ENCODE measurements at places on chromosomes 3 and 15.

DNA sequence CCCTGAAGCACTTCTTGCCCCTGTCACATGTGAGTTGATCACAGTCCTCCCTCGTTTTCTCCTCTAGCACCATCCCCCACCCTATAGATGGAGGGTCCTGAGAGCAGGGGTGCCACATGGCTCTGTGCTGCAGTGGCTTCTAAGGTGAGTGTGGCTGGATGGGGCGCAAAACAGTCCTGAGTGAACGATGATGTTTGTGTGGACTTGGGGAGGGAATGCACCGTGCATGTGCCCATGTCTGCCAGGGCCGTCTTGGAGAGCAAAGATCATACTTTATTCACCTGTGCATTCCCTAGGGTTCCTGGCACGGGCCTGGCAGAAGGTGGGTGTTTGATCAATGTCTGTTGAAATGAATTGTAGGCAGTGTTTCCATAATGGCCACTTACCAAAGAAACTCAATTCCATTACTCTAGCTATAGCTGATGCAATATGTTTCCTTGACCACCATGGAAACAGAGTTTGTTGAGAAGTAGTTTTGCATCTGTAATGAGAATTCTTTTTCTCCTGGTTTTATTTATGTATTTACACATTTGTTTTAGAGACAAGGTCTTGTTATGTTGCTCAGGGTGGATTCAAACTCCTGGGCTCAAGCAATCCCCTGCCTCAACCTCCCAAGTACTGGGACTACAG is 58.0 kb downstream of the ABTB1 start:
- no peak for DNase-seq

- no peak for DNase-seq
Measured at GRCh38 chr3:150394606-150395005, 13.5 kb upstream of the TSC22D2 start.

DNA sequence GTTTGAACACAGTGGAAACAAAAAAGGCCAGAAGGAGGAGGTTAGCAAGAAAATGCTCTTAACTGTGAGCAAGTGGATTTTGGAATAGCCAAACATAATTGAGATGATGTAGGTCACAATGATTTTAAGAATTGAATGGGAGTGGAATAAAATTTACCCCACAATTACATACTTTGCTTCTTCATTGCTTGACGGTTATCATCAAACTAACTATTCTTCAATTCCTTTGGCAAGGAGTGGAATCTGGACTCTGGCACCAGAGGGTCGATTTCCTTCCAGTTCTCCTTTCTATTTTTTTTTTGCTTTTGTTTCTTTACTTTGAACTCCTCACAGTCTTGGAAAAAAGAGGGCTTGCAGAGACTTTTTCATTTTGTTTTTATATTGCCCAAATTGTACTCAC is 634.5 kb upstream of the TGFBR2 start:
- no peak for DNase-seq

DNA sequence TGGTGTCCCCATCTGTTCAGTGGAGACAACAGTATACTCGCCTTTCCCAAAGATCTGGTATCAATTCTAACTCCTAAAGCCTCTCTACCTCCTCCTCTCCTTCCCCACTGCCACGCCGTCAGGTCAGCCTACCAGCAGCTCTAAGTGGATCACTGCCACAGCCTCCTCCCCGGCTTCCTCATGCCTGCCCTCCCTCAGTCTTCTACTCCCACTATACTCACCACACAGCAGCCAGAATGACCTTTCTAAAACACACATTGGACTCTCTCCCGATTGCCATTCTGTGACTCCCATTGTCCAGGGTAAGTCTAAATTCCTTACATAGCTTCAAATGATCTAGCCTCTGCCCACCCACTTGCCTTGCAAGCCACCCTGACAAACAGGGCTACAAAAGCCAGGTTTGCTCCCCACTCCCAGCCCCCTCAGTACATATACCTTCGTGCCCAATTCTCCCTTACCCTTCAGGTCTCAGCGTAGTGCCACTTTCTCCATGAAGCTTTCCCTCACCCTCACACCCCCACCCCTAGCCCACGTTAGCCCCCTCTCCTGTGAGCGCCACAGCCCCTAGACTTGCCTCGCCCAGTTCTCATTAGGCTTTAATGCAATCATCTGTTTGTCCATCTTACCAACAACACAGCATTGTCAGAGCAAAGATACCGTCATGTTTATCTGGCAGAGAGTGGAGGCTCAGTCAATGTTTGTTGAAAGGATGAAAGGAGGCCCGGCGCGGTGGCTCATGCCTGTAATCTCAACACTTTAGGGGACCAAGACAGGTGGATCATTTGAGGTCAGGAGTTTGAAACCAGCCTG is 9.5 kb upstream of the SEMA7A start:
- no peak for DNase-seq

DNA sequence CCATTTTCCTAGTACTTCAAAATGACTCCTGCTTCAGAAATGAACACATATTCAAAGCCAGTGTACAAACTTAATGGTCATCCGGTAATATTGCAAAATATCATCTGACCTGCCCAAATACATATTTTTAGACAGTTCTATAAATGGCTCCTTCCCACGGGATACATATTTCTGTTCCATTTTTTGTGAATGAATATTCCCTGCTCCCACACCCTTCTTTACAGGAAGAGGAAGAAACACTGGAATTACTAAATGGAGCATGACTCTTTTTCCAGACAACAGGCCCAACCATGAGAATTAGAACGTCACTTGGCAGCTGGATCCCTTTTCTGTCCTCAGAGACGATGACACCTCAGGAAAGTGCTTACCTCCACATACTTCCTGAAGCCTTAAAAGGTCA is 38.0 kb upstream of the CBLB start:
- no peak for DNase-seq

- no peak for DNase-seq
Measured at GRCh38 chr3:15989419-15989818, 185.1 kb upstream of the GALNT15 start.

- DNase-seq, result no peak
Measured at GRCh38 chr15:31598620-31599019, 272.0 kb downstream of the KLF13 start.

- DNase-seq, result no peak
Measured at GRCh38 chr15:52236013-52236412, 44.8 kb upstream of the GNB5 start.

GRCh38 chr3:109045271-109046040 is 72.5 kb downstream of the MORC1 start:
- DNase-seq, result no peak

DNA sequence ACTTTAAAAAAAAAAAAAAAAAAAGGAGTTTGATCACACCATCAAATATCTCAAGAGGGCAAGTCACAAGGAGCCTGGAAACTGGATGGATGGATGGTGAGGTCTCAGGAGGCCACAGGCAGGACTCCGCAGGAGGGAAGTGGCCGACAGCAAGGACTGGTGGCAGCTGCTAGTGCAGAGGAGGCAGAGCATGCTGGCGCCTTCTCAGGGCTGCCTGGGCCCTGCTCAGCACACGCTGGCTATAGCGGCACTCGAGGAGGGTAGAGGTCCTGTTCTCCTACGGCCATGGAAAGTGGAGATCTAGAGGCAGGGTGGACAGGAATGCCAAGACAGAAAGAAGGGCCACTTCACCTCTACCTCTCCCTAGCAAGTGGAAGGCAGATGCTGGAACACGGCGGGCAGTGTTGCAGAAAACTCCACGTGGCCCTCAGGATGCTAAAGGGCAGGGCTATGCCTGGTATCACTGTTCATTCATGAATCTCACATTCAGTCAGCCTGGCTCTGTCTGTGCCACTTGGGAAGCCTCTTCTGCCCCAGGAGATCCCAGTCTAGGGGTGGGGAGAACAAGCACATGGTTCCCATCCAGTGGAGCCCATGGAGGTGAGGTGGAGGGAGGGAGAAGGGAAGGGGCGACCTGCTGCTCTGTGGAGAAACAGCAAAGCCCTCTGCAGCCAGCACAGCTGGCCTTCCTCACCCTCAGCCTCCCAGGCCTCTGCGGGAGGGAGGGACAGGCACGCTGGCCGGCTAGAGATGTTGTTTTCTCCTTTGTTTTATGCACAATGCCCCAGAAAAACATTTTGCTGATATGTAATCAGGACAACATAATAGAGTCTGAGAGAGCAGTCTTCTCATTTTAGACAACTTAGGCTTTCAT is 71.0 kb downstream of the OXNAD1 start:
- DNase-seq, result no peak

- DNase-seq, result no peak
Measured at GRCh38 chr3:157785102-157785826, 282.0 kb upstream of the VEPH1 start.

- no peak for DNase-seq
Measured at GRCh38 chr3:69881756-69882428, 117.6 kb upstream of the SAMMSON start.

DNA sequence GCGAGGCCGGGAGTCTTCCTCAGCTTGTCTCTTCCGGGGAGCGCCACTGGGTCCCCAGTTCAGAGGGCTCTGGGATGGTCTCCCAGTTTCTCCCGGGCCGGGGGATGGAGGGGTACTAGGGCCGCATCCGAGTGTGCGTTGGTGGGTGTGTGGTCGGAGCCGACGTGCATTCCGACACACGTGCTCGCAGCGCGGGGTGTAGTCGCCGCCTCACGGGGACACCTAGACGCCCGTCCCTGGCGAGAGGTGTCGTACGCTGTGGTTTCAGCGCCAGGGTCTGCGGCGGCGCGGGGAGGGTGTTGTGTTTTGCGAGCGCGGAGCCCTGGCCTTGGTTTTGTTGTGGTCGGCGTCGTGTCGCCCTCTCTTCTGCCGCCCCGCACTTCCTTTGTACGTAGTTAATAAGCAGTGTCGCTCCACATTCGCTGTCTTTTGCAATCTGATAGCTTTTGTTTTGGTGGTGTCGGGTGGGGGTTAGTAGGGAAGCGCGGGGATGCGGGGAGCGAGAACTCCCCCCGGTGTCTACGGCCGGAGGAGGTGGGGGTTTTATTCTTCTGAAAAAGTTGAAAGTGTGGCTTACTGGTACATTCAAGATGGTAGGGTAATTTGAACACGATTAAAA is 2.2 kb downstream of the IGF1R start:
- DNase-seq, result peak; percentile 8

GRCh38 chr3:69698728-69699127 is 40.5 kb upstream of the MITF start:
- DNase-seq, result no peak

- no peak for DNase-seq
Measured at GRCh38 chr3:146195030-146195429, 34.0 kb upstream of the PLOD2 start.

GRCh38 chr3:159170436-159171003 is 368.7 kb downstream of the MFSD1 start:
- no peak for DNase-seq

DNA sequence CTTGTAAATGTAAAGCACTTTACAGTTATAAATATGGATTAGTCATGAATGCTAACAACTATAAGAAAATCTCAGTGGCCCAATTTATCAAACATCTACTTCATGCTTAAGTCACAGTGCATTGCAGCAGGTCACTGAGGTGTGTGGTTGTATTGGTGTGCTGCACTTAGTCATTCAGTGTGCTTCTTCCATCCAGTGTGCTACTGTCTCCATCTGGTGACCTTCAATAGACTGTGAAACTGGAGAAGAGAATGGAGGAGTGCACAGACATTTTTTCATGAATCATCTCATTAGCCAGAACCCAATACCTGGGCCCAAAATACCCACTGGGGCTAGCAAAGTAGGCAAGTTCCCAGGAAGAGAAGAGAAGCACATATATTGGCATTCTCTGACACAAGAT is 199.6 kb downstream of the SHOX2 start:
- no peak for DNase-seq

- no peak for DNase-seq
Measured at GRCh38 chr3:138180375-138181029, 5.8 kb upstream of the DBR1 start.

- DNase-seq, result no peak
Measured at GRCh38 chr3:50122661-50123391, 32.3 kb upstream of the SEMA3F start.

- DNase-seq, result no peak
Measured at GRCh38 chr3:45958321-45958791, 15.1 kb downstream of the CXCR6 start.

GRCh38 chr3:144687862-144688261 is 716.2 kb downstream of the DIPK2A start:
- DNase-seq, result no peak

DNA sequence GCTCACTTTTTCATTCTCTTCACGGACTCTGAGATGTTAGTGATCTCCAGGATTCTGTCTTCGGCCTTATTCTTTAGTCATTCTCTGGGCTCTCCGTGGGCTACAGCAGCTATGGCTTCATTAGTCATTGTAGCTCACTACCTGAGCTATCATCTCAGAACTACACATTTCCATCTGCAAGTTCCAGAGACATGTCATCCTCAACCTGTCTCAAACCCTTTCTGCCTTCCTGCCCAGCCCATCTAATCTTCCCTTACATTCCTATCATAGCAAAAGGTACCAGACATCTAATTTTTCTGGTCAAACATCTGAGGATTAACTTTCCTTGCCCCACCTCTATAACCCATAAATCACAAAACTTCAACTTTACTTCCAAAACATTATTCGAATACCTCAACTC is 13.2 kb downstream of the TSPAN3 start:
- DNase-seq, result no peak

DNA sequence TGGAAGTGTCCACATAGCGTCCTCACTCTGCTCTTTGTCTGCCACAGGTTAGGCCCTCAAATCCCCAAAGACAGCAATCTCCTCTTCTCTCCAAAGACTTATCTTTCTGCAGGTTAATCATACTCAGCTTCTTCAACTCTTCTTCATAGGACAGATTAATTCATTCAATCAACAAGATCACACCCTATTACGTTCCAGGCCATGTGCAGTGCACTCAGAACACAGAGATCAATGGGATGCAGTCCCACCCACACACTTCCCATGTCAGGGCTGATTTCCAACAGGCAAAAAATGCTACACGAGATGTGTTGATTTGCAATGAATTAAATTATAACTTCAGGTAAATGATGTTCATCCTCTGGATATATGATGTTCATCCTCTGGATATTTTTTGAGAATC is 33.5 kb upstream of the ZNF639 start:
- no peak for DNase-seq

GRCh38 chr15:85976986-85977385 is 102.7 kb upstream of the AGBL1 start:
- DNase-seq, result no peak

DNA sequence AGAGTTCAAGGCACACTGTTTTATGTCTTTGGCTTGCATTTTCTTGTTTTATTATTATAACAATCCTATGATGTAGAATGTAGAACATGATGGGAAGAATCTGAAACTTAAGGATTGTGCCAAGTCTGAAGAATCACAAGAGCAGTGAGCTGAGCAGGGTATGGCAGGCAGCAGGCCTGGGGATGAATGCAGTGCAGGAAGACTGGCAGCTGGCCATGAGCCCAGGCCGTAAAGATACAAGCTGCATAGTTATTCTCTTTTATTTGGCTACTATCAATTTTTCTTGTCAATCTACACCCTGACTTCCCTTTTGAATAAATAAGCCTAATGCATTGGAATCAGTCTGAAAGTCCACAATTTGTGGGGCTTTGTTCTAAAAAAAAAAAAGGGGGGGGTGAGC is 89.6 kb upstream of the ARPP21 start:
- no peak for DNase-seq

GRCh38 chr3:104672331-104672730 is 694.4 kb upstream of the ALCAM start:
- DNase-seq, result no peak

GRCh38 chr3:171234298-171235010 is 207.9 kb upstream of the SLC2A2 start:
- no peak for DNase-seq
